ENCODE measurements at places on chromosomes 6 and 20. TPM values are rescaled to one million over a fixed set of nuclear protein-coding genes. Genes with fewer than 3 reads are reported as not detected.

ULBP3 gene
- 5.1 TPM for total RNA-seq

STMN3 gene
- 20.7 TPM for total RNA-seq

SAPCD1 gene
- total RNA-seq = 0.79 TPM

MAFB gene
- 0.79 TPM for total RNA-seq

BRPF3 gene
- 24.4 TPM for total RNA-seq

SOX4 gene
- 11.7 TPM for total RNA-seq

KHDC3L gene
- total RNA-seq = not detected

TUBB gene
- 617 TPM for total RNA-seq

LIN28B gene
- total RNA-seq = not detected

SLC16A10 gene
- not detected for total RNA-seq

SCRT2 gene
- not detected for total RNA-seq

RTN4IP1 gene
- 4.2 TPM for total RNA-seq

FAM209B gene
- not detected for total RNA-seq

BMP7 gene
- total RNA-seq = not detected
